Fibroblast of villous mesenchyme (primary cell): ENCODE measurements at places on chromosomes 5 and 9.

- no peak for DNase-seq
Measured at GRCh38 chr9:28607843-28608242, 1034.6 kb upstream of the C9orf72 start.

GRCh38 chr5:166281433-166281832 lies 2010.0 kb upstream of the WWC1 start:
- DNase-seq = peak; percentile 55

GRCh38 chr5:39424736-39425637 lies at the start of gene DAB2:
DAB2 (minus strand) TSS chr5:39424980; CDS start chr5:39394320, 30,660 bp downstream.
- DNase-seq = peak; percentile 98

DNA sequence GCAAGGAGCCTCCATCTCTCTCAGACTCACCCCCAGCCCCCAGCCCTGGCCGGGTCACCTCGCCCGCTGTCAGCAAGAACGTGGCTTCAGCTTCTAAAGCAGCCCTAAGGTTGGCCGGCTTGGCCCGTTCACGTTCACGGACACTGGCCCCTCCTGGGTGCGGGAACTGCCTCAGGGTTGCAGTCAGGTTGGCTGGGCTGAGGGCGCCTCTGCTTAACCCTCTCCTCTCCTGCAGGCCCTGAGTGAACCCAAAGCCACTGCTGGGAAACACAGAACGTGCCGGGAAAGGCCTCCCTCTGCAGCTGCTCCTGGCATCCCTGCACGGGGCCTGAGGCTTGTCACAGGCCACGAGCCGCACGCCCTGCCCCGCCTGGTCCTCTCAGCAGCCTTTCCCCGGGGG lies 40.1 kb upstream of the UBAC1 start:
- no peak for DNase-seq

DNA sequence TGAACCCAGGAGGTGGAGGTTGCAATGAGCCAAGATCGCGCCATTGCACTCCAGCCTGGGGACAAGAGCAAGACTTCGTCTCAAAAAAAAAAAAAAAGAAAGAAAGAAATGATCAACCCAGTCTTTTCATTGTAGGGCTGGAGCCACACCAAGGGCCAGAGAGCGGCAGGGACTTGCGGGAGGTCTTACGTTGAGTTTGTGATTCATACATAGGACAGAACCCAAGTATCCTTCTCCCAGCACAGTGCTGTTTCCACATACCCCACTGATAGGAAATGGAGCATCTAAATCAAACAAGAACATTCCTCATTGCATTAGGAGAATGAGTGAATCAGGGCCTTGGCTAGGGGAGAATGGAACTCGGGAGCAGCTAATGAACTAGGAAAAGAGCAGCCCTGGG lies 3.5 kb upstream of the TNIP1 start:
- no peak for DNase-seq

DNA sequence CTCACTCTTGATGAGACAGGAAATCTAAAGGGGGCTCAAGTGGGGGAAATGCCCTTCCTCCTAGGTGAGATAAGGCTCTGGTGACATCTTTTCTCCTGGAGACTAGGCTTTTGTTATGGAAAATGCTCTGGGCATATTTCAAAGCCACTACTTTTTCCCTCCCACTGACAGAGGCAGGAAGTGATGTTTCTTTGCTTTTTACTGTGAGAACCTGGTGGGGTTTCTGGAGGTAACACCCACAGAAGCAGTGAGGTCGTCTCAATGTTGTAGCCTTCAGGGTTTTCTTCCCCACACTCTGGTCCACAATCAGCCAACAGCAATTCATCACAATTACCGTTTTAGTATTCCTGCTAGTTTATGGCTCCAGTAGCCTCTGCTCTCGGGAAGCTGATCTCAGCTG lies 41.4 kb upstream of the FAM240B start:
- DNase-seq = no peak

- DNase-seq = peak; percentile 14
Measured at GRCh38 chr5:156137071-156137869, 189.7 kb upstream of the SGCD start.

- no peak for DNase-seq
Measured at GRCh38 chr9:123965801-123966686, 36.1 kb upstream of the DENND1A start.

GRCh38 chr9:128898382-128898781 lies 16.4 kb downstream of the LRRC8A start:
- DNase-seq = no peak

GRCh38 chr9:74534841-74535240 lies 37.7 kb downstream of the RORB start:
- no peak for DNase-seq
